NCI-H2081 (cell line): ENCODE measurements at places on chromosomes 16 and 17.

DNA sequence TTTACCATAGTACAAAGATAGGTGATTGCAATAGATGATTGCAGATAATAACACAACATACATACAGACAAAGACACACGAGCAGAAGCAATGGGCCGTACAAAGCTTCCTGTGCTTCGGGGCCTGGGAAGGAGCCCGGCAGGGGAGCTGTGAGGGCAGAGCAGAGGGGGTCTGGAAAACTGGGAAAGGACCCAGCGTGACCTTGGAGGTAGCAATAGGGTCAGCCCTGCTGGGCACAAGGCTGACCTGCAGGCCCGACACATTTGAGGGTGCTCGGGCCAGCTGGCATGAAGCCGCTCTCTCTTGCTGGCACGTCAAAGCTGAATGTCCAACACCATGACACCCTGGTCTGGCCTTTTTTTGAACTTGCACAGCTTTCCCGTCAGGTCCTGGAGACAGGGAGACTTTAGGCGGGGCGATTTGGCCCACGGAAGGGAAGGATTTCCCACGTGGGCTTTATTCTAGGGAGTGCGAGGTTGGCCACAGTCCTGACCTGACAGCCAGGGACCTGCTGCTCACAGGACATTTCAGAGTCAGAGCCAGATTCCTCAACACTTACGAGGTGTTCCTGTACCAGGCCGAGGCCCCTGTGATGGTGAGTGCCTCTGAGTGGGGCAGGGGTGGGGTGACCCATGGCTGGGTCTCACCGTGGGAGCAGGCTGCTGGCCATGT, 83.2 kb downstream of the NTN1 start:
- no peak for DNase-seq

DNA sequence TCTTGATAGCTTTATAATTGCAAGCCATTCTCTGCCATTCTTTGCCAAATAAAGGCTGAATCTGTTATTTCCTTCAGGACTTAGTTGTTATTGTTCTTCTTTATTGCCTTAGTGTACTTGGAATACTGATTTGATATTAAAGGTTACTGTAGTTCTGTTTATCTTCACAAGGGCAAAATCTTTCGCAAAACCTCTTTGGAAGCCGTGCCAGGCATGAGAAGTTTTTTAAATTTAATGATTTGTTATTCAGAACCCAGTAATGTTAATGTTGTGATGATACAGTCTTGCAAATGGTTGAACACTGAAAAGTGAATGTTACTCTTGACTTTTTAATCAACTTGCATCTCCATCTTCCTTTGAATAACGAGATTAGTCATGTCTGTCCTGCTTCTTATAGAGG, 1225.2 kb upstream of the GOT2 start:
- no peak for DNase-seq

GRCh38 chr17:5381542-5381941, 37.9 kb downstream of the NUP88 start:
- DNase-seq = no peak

DNA sequence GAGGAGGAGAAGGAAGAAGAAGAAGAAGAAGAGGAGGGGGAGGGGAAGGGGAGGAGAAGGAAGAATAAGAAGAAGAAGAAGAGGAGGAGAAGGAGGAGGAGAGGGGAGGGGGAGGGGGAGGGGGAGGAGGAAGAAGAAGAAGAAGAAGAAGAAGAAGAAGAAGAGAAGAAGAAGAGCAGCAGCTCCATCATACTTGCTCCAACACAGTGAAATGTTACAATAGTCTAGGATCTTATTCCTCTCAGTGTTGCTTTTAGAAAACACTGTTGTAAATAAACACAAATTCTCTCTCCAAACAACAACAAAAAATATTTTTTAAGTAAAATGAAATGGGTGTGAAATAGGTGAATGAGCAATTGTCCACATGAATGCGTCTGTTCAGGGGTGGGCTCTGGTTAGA, 126.6 kb upstream of the KCNJ16 start:
- DNase-seq = no peak

DNA sequence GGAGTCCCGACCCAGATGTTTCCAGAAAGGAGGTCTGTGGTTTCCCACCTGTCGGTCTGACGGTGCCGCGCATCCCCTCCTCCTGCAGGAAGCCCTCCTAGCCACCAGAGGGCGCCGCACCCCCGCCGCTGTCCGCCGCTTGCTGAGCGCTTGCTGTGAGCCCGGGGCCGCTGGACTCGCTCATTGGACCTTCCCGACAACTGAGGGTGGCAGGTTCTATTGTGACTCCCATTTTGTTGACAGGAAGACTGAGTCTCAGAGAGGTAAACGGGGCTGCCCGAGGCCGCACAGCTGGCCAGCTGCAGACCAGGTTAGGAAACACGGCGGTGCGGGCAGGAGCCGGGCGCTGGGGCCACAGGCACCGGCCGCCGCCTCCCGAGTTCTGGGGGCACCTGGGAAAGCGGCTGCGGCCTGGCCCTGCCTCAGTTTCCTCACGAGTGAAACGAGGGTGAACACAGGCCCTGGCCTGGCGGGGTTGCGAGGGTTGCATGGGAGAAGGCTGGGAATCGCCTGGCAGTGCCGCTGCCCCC, 191.1 kb upstream of the CIBAR2 start:
- DNase-seq = no peak

- no peak for DNase-seq
These were observed 60.9 kb downstream of the MPRIP start for GRCh38 chr17:17103160-17103559.

DNA sequence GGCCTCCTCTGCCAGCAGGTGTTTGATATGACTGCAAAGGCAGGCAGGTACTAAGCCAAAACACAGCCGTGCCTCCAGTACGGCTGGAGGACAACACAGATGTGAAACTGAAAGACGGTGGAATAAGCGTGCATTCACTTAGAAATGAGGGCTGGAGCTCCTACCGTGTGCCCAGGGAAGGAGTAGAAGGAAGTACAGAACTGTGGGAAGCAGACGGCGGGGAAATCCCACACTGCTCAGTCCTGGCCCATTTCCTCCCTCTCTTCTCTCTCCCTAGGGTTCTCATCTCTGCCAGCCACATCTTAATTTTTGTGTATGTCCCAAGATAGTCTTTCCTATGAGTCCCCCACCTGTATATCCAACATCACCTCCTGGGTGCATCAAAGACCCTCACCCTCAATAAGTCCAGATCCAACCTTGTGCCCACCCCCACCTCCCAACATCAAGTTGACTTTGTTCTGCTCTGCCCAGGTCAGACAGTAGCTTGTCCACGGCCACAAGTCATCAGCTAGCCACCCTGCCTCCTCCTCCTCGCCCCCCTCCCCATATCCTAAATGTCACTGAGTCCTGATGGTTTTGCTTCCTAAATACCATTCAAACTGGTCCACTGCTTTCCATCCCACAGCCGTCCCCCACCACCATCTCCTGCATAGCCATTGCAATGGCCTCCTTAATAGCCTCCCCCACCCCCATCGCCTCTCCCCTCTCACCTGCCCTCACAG, 77.1 kb upstream of the RPL38 start:
- no peak for DNase-seq

GRCh38 chr17:7750321-7750821, 32.8 kb downstream of the DNAH2 start:
- no peak for DNase-seq

- no peak for DNase-seq
These were observed 348.7 kb downstream of the CDH11 start for GRCh38 chr16:64773184-64773583.
